ENCODE measurements at places on chromosomes 13 and 19.

- DNase-seq: no peak
These were observed 930 bp upstream of the FBN3 start for GRCh38 chr19:8150178-8150865.

- no peak for DNase-seq
These were observed 1256.4 kb downstream of the DIAPH3 start for GRCh38 chr13:58907347-58907746.

DNA sequence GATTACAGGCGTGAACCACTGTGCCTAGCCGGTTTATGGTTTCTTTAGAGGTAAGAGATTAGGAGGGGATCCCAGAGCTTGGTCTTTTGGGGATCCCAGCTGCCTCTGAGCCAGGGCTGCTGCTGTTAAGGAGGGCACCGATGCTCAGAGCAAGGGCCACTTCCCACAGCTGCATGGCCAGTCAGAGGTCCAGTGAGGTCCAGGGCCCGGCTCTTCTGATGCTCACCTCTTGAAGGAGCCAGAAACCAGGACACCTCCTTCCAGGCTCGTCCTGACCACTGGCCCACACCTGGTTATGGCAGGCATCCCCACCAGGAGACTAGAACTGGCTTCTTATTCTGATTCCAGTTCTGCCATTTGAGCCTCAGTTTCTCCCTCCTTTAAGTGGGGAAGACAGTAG is 149.0 kb downstream of the TEX29 start:
- no peak for DNase-seq

- no peak for DNase-seq
These were observed 1.4 kb upstream of the VSTM2B start for GRCh38 chr19:29524201-29524911.

GRCh38 chr13:94636942-94637578 is 35.4 kb downstream of the GPR180 start:
- no peak for DNase-seq
